ENCODE measurements at places on chromosomes 2 and 18.
A peak's percentile ranks its signal among the peaks of the same experiment; 100 is the strongest.

- no peak for DNase-seq
Observed at GRCh38 chr2:105872142-105872728, 127.5 kb downstream of the NCK2 start.

DNA sequence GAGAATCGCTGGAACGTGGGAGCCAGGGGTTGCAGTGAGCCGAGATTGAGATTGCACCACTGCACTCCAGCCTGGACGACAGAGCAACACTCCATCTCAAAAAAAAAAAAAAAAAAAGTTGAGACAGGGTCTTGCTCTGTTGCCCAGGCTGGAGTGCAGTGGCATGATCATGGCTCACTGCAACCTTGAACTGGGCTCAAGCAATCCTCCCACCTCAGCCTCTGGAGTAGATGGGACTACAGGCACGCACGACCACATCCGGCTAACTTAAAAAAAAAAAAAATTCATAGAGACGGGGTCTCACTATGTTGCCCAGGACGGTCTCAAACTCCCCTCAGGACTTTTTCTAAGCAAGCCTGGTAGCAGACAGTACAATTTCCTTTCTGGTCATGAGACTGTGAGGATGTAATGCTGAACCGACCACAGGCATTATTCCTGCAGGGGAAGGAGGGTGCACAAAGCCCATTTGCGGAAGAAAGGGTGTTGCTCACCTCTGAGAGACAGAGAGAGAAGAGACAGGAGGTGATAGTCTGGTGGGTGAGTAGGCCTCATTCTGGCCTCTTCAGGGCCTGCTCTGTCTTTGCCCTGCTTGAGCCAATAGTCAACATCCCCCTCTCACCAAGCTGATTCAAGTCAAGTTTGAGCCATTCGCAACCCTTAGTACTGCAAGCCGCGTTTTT is 205.3 kb downstream of the ZFP36L2 start:
- no peak for DNase-seq

GRCh38 chr2:3368261-3368722 is 9.3 kb downstream of the EIPR1 start:
- DNase-seq, result no peak

DNA sequence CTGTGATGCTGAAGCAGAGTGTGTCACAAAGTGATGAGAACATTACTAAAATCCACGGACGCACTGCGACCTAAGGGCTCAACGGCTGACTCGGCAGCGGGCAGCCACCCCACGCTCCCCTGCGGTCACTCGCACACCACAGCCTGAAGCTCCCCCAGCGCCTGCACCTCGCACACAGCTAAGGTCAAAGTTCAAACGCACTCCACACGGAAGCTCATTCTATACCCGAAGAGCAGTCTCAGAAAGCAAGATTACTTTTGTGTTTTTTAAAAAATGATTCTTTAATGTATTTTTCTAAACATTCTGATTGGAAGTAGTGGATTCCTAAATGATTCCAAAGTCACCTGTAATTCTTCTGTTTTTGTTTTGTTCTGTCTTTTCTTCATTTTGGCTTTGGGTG is 21.7 kb downstream of the ASPRV1 start:
- no peak for DNase-seq

- DNase-seq, result no peak
Observed at GRCh38 chr2:39140322-39140847, 19.5 kb upstream of the SOS1 start.

DNA sequence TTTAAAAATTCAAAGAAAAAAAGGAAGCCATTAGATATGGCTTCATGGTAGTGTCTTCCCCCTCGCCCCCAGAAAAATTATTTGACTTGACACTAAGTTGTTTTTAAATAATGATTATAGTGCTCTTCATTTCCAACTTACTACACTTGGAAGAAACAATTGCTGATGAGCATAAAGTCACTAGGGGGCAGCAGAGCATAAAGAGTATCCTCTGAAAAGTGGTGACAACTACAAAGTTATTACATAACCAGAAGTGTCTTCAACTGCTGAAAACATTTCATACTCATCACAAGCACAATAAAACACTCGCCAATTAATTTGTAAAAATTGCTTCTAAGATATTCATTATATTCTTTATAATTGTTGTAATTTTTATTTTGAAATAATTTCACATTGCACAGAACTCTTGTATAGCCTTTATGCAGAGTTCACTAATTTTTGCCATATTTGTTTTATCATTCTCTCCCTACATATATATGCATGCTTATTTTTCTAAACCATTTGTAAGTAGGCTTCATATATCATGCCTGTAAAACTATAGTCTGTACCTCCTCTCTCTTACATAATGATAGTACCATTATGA is 54.9 kb downstream of the EXOC6B start:
- peak; percentile 79 for DNase-seq

DNA sequence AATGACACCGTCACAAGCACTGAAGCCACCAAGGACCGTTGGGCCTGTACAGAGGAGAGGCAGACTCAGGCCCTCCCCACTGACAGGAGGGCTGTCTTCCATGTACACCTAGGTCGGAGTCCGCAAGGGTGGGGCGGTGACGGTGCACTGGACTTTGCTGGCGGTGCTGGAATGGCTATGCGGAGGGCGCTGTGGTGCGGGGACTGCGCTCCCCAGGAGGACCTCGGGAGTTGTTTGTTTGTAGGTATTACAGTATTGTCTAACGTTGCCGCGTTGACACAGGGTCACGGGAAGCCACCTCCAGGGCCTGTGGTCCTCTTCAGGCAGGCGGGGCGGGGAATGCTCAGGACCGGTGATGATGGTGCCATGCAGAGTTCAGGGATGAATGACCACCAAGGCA is 126.2 kb downstream of the TPO start:
- no peak for DNase-seq

DNA sequence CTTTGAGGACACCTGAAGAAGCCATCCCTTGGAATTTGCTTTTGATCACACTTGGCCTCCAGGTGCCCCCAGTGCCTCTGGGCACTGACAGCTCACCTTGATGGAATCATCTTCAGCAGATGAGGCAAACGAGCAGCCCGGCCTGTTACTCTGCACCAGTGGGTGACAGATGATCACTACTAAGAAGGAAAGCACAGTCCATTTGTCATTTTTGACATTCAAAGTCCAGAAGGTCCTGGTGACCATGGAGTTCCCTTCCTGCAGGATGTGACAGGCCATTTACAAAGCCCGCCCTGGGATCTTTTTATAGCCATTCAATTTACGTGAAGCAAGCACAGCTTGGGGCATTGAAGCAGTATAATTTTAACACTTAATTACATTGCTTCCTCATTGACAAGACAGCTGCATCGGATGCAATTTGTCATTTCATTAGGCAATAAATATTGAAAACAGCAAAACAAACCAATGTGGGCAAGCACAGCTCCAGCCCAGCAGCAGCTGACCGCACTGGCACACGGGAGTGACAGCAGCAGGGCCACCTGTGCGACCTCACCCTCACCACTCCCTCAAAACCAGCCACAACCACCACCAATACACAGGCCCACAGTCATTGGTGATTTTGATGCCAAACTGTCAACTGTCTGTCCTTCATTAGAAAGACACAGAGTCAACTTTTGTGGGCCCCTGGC is 76.0 kb upstream of the SLC66A3 start:
- DNase-seq, result no peak

- DNase-seq, result no peak
Observed at GRCh38 chr2:55119711-55120487, 69.6 kb upstream of the RTN4 start.

DNA sequence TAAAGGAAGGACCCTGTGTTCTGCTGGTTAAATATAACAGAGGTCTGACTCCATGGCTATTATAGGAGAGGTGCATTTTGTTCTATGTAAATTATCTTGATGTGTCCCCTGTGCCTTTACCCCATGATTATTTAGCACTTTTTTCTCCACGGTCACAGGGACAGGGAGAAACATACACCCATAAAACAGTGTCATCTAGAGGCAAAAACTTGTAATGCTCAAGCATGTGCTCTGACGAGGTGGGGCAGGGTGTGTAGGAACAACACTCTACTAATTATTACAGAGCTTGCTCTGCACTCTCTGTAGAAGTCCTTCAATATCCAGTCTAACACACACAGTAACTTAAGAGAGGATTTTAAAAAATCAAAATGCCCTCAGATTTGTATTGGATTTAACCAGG is 187.9 kb downstream of the NEDD4L start:
- DNase-seq, result peak; percentile 26

DNA sequence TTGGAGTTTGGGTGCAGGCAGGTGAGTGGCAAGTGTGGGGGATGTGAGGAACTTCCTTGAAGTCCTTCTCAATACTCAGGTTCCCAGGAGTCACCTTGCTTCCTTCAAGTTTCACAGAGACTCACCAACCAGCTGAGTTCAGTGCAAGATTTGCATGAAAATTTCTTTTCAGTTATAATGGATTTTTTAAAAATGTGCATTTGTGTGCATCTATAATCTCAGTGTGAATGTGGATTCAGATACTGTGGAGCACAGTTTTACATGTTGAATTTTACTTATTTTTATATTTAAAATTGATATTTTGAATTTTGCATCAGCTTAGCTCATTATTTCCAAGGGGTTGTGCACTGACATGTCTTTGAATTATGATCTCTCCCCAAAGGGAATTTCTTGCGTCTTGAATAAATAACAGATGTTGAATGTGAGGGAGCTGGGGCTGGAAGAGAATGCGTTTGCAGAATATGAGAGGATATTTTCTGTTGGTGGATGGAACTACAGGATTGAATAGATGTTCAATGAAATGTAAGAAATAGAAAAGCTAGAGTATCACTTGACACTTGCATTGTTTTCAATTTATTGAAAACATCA is 184.3 kb downstream of the RPRM start:
- no peak for DNase-seq

GRCh38 chr2:96962567-96963203 is 23.7 kb downstream of the FAM178B start:
- DNase-seq, result no peak

DNA sequence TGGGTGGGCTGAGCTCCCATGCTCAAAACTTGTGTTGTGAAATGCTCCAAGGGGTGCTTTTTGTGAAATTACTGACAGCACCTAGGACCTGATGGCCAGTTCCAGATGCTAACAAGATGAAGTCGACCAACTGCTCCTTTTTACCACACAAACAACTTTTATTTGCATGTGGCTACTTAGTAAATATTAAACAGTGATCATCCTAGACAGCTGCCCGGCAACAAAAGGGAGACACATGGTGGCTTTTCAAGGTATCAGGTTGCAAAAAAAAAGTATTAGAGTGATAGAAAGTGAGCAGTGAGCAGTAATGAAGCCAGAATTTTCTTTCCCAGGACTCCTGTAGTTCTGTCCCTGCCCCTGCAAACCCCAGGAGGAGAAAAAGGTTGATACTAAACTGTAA is 118.5 kb downstream of the RPIA start:
- DNase-seq, result no peak

DNA sequence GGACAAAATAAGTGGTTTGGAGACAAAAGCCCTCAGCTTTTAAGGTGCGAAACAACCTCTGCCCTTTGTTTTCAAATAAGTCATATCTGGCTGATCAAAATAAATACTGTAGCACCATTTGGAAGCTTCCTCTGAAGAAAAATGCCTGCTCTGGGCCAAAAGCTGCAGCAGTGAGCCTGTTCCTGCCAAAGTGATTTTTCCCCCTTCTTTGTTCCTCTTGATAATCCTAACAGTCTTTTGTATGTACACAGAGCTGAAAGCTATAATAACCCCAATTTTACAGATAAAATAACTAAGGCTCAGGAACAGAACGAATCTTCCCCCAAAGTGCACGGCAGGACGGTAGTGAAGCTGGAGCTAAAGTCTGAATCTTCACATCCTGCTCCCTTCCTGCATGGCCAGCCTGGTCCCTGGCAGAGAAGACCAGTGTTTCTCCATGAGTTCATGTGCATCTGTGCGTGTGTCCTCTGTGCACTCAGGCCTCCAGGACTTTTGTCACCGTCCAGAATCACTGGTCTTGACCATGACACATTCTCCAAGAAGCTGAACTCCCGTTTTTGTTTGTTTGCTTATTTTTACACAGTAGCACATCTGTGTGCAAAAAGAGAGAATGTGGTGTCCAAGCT is 2114.1 kb upstream of the PIK3C3 start:
- DNase-seq, result no peak

DNA sequence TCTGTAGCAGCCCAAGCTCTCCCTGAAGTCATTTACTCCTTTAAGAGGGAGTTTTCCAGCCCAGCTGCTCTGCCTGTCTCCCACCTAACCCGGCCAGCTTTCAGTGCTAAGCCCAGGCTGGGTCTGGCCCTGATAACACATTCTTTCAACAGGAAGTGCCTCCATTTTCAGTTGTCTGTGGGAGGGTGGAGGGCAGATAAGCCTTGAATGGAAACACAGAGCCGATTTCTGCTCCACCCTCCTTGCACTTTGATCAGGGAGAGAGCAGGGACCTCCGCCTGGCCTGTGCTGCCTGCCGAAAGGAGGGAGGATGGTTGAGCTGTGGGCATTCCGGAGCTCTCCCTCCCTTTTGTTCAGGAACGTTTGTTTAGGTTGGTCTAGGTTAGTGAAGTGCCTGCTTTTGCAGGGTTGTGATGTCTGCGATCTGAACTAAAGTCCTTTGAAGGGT is 24.8 kb downstream of the GATA6 start:
- DNase-seq, result no peak

GRCh38 chr2:207240649-207241048 is 74.9 kb upstream of the KLF7 start:
- no peak for DNase-seq

GRCh38 chr2:222859786-222860612 is 837 bp upstream of the ACSL3 start:
- DNase-seq, result peak; percentile 61

- DNase-seq, result no peak
Observed at GRCh38 chr2:183195397-183195796, 71.2 kb downstream of the NUP35 start.

- DNase-seq, result peak; percentile 42
Observed at GRCh38 chr2:84969511-84970209, 1.3 kb upstream of the KCMF1 start.

GRCh38 chr2:80489717-80490116 is 185.2 kb upstream of the LRRTM1 start:
- peak; percentile 64 for DNase-seq

GRCh38 chr18:46209161-46209560 is 105.0 kb downstream of the HAUS1 start:
- no peak for DNase-seq

- peak; percentile 59 for DNase-seq
Observed at GRCh38 chr18:70288851-70289328, at the start of gene SOCS6. SOCS6 (plus strand) TSS chr18:70289045; CDS start chr18:70324669, 35,624 bp downstream.

DNA sequence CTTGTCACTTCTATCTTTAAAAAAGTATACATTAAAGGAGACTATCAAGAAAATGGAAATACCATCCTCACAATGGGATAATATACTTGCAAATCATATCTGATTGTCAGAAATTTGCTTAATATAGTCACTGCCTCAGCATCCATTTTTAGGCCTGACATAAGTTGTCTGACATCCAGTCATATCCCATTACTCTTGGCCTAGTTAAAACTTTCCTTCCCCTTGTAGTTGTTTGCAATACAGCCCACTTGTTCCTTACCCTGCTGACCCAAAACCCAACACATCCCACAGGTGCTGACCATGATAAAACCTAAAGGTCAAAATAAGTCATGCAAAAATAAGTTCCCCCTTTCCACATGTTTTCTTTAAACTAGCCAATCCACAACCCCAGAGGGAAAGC is 3.6 kb upstream of the ARHGEF33 start:
- no peak for DNase-seq

Measured in ACHN (cell line).